ENCODE measurements at places on chromosomes 16 and 17. TPM values are rescaled to one million over a fixed set of nuclear protein-coding genes. Genes with fewer than 3 reads are reported as not detected.

CLEC19A gene
- polyA plus RNA-seq, result 0.58 TPM

UNC13D gene
- polyA plus RNA-seq, result 3.5 TPM

C16orf46 gene
- 0.69 TPM for polyA plus RNA-seq

SERPINF2 gene
- 2.4 TPM for polyA plus RNA-seq

KRT20 gene
- polyA plus RNA-seq, result not detected

KRTAP2-1 gene
- not detected for polyA plus RNA-seq

ITGB3 gene
- 3.7 TPM for polyA plus RNA-seq

CCDC57 gene
- 18.2 TPM for polyA plus RNA-seq

ERN1 gene
- 4.1 TPM for polyA plus RNA-seq

TBX21 gene
- 0.04 TPM for polyA plus RNA-seq

RGS11 gene
- polyA plus RNA-seq, result 4.2 TPM

APOBR gene
- 0.08 TPM for polyA plus RNA-seq

KRT9 gene
- not detected for polyA plus RNA-seq

MYH13 gene
- polyA plus RNA-seq, result not detected

NMT1 gene
- polyA plus RNA-seq, result 323 TPM

PRR35 gene
- polyA plus RNA-seq, result 0.10 TPM

TAF1C gene
- polyA plus RNA-seq, result 32.8 TPM

ZDHHC1 gene
- polyA plus RNA-seq, result 5.9 TPM

IL17C gene
- polyA plus RNA-seq, result not detected

SCIMP gene
- not detected for polyA plus RNA-seq

PIRT gene
- not detected for polyA plus RNA-seq

GNGT2 gene
- 0.25 TPM for polyA plus RNA-seq

ADAP2 gene
- polyA plus RNA-seq, result 3.7 TPM

SAP30BP gene
- 136 TPM for polyA plus RNA-seq

Data from A549 (cell line).